ENCODE measurements at places on chromosomes 13 and 19.

DNA sequence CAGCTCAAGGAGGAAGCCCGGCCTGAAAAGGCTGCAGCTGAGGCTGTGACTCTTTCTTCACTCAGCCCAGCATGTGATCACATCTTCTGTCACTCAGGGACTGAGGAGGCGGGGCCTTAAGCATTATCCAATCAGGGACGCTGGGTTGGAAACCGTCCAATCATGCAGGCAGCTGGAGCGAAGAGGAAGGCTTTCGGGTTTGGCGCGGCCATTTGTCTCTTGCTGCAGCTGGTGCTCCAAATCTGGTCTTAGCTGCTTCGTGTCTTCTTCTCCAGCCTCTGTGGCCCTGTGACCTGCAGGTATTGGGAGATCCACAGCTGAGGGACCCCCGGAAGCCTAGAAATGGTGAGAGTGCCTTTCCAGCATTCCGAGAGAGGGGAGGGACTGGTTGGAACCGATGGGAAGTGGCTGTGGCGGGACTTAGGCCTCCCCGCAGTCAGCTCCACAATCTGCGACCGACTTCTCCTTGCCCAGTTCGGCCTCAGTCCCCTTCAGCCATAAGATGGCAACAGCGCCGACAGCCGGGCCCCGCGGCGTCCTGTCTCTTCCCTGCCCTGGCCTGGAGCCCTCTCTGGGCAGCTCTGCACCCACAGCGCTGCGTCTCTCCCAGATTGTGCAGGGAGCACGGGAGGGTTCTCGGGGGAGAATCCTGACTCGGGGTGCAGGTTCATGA, at the start of gene ZNF90:
Gene ZNF90, plus strand, starts transcription at position 210 of the 673 bp plus-strand sequence. Its CDS starts 133 bp downstream, at position 343.
- peak; percentile 99 for DNase-seq

- no peak for DNase-seq
Measured at GRCh38 chr13:43383498-43384165, 360.2 kb downstream of the DNAJC15 start.

GRCh38 chr19:47381121-47381520, 32.0 kb downstream of the DHX34 start:
- no peak for DNase-seq

DNA sequence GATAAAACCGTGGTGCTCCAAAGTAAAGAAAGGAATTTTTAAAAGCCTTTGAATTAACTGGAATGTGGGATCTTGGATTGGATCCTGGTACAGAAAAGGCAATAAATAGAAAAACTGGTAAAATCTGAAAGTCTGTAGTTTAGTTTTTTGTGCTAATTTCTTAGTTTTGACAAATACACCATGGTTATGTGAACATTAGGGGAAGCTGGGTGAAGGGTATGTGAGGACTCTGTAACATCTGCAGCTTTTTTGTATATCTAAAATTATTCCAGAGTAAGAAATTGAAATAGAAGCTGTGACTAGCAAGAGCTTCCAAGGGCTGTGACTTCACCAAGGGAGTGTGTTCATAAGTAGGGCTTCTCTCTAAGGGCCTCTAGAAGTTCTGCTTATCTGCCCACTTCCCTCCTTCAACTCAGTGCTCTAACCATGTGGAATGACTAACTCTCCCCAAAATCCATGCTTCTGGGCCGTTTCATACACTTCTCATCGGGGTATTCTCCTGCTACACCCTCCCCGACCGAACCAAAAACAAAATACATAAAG, 26.5 kb downstream of the ARHGAP35 start:
- no peak for DNase-seq

DNA sequence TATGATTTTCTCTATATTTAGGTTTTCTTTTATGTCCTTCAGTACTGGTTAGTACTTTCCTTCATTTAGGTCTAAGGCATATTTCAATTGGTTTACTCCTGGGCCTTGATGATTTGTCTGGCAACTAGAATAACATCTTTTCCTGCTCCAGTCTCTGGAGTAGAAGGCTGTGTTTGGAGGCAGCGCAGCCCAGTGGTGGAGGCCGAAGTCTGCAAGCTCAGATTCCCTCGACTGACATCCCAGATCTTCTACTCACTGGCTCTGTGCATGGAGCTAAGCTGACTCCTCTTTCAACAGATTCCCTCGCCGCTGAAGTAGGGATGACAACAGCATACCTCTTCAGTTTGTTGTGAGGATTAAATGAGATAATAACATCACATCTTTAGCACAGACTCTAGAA, 141.0 kb downstream of the RAP2A start:
- DNase-seq = no peak

- no peak for DNase-seq
Measured at GRCh38 chr19:6260376-6260775, 19.4 kb downstream of the MLLT1 start.

- no peak for DNase-seq
Measured at GRCh38 chr13:25281193-25281934, 5.9 kb downstream of the MTMR6 start.

- DNase-seq = no peak
Measured at GRCh38 chr19:3535981-3536380, 3.0 kb upstream of the TEKTIP1 start.

DNA sequence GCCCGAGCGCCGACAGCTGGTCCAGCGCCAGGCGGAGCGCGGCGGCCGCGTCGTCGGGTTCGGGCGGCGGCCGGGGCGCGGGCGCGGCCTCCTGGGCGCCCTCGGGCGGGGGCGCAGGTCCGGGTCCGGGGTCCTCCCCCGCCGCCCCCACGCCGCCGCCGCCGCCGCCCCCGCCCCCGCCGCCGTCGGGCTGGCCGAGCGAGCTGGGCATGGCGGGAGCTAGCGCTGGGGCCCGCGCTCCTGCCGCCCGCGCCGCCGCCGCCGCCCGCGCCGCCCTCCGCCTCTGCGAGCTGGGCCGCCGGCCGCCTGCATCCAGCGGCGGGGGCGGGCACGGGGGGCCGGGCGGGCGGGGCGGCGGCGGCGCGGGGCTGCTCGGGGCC, 287 bp downstream of the MEX3D start:
- no peak for DNase-seq

DNA sequence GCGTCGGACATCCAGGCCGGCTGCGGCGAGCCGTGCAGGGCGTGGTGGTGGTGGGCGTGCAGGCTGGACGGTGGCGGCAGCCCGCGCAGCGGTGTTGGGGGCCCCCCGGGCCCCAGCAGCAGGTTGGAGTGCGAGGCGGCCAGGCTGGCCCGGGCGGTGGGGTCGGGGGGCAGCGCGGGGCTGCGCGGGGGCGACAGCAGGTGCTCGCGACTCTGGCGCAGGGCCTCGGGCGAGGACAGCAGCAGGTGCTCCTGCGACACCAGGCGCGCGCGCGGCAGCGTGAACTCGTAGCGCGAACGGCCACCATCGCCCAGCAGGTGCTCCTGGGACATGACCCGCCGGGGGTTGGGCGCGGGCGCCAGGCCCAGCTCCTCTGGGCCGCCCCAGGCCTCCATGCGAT, 9.8 kb downstream of the SHISA7 start:
- no peak for DNase-seq

DNA sequence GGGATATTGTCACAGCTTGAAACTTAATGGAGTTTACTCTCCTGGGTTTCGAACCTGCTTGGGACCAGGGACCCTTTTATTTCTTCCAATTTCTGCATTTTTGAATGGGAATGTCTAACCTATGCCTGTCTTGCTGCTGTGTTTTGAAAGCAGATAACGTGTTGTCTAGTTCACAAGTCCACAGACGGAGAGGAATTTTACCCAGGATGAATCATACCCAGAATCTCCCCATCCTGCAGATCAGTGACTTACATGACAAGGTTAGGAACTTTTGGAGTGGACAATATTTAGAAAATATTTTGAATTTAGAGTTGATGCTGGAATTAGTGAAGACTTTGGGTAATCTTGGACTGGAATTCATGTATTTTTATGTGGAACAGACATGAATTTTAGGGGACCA, 68.6 kb upstream of the RFXAP start:
- DNase-seq = no peak

GRCh38 chr13:75558145-75558840, 8.7 kb downstream of the UCHL3 start:
- DNase-seq = no peak

GRCh38 chr13:31731921-31732320, 7.4 kb upstream of the RXFP2 start:
- no peak for DNase-seq

- no peak for DNase-seq
Measured at GRCh38 chr19:30388819-30389218, 16.6 kb downstream of the ZNF536 start.

DNA sequence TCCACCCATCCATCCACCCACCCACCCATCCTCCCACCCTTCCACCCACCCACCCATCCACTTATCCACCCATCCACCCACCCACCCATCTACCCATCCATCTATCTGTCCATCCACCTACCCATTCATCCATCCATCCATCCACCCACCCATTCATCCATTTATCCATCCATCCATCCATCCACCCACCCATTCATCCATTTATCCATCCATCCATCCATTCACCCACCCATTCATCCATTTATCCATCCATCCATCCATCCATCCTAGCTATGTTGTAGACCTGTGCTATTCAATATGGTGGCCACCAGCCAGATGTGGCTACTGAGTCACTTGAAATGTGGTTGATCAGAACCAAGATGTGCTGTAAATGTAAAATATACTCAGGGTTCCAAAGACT, 5.1 kb downstream of the CAMSAP3 start:
- no peak for DNase-seq

DNA sequence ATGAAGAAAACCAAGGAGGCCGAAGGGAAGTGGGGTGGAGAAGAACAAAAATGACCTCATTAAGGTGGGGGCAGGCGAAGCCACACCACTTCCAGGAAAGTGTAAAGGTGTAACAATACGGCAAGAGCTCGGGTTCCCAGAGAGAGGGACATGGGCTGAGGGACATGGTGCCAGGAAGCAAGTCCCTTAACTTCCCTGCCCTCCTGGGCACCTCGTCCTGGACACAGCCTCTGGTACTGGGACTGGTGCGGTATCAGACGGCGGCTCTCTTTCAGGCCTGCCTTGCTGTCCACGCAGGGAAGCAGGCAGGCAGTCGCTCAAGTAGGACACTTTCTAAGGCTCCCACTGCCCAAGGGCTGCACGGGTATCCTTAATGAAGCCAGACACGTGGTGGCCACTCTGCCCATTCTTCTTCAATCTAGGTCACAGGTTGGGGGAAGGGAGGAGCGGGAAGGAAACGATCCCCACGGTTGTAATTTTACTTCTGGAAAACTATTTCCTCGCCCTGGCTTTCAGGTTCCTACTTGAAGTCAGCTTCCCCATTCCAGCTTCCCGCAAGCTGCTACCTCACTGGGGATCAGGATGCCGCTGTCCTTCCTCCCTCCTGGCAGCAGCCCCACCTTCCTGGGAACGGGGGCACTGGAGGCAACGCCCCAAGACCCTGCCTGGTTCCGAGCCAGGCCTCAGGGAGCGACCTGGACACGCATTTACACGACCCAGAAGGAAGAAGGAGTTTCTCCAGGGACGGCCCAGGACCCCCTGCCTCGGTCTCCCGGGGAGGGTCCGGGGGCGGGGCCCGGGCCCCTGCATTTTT, 1.2 kb downstream of the AP3D1 start:
- DNase-seq = no peak

GRCh38 chr13:28865149-28865744, 45.1 kb downstream of the MTUS2 start:
- no peak for DNase-seq

- DNase-seq = no peak
Measured at GRCh38 chr13:87827479-87827878, 156.3 kb downstream of the SLITRK5 start.

Measured in left renal cortex interstitium (tissue), 4 donors.